Stimulated activated CD4-positive, alpha-beta T cell treated with anti-CD3 and anti-CD28 coated beads, Interleukin-1b, Interleukin-23, amount 100 ng/mL, for 4 hours (primary cell): ENCODE measurements at places on chromosomes 11 and 22.

GRCh38 chr11:130421697-130422096 is 6.7 kb downstream of the ADAMTS8 start:
- no peak for DNase-seq

- DNase-seq: no peak
These were observed 802.0 kb downstream of the DLG2 start for GRCh38 chr11:84825106-84825660.

DNA sequence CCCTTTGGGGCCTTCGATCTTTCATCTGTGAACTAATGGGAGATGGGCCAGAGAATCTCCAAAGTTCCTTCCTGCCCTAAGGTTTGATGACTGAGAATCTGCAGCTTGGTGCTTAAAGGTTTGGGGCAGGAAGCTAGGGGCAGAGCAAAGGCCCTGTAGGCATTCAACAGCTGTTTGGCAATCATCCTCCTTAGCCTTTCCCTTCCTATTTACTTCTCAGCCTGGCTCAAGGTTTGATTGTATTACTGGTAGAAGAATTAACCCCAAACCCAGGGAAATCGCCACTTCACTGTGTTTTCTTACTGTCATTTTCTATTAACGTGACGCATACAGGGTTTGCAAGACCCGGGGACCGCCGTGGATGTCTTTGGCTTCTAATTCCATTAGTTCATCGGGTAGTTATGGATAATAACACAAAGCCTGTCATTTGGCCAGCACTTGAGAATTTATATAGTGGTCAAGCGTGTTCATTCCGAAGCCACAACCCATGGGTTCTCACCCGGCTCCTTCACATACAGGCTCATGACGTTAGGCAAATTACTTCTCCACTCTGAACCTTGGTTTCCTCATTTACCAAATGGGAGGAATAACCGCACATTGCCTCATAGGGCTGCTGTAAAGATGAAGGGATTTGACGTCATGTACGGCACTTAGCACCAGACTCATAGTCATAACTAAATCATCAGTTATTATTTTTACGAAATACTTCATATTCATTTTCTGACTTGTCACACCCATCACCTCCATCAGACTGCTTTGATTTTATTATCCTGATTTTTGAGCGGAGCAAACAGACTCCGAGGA is 158.1 kb downstream of the FBXO7 start:
- DNase-seq: no peak

- DNase-seq: peak; percentile 49
These were observed 16.1 kb downstream of the NCAPD3 start for GRCh38 chr11:134207538-134208239.

DNA sequence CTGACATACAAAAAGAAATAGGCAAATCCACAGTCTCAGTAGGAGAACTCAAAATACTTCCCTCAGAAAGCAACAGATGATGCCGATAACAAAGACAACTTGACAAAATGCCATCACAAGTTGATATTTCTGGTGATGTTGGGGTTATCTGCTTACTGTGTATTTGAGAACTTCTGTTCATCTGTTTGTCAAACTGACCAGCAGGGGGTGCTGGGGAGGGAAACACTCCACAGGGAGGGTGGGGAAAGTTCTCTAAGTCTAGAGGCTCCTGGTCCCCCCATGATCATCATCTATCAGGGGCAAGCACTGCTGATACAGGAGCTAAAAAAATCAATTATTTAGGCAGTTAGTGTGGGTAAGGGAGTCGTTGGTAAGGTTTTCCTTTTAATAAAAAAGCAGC is 19.2 kb downstream of the GLYATL1 start:
- peak; percentile 29 for DNase-seq

DNA sequence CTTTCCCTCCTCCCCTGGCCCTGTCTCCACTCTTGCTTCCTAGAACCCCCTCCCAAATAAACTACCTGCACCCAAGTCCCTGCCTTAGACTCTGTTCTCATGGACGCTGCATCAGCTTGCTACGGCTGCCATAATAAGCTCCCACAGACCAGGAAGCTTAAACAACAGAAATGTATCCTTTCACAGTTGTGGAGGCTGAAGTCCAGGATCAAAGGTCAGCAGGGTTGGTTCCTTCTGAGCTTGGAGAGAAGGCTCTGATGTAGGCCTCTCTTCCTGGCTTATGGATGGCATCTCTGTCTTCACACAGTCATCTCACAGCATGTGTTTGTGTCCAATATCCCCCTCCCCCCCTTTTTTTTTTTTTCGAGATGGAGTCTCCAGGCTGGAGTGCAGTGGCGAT is 23.4 kb downstream of the CBX7 start:
- no peak for DNase-seq

DNA sequence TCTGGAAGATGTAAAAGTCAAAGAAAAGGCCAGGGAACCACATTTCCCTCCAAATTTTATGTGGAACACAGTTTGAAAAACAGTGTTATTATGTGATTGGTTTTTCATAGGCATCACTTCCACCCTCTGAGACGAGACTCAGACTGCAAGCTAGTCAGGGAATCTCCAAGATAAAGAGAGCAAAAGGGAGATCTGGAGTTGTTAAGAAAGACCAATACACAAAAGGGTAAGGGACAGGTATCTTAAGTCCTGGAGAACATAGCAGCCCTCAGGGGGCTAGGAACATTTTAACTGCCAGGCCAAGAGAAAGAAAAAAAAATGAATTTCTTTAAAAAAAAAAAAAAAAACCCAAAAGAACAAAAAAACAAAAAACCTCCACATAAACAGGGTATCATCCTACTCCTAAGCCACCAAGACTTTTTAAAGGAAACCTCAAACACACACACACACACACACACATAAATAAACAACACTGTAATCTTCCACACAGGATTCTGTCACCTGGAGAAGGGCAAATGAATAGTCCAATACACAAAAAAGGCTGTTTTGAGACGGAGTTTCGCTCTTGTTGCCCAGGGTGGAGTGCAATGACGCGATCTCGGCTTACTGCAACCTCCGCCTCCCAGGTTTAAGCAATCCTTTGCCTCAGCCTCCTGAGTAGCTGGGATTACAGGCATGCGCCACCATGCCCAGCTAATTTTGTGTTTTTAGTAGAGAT is 44.5 kb downstream of the CELF1 start:
- DNase-seq: no peak

- peak; percentile 55 for DNase-seq
These were observed 1.5 kb downstream of the DDB2 start for GRCh38 chr11:47216121-47216798.
